ENCODE measurements at places on chromosomes 3 and 15.

DNA sequence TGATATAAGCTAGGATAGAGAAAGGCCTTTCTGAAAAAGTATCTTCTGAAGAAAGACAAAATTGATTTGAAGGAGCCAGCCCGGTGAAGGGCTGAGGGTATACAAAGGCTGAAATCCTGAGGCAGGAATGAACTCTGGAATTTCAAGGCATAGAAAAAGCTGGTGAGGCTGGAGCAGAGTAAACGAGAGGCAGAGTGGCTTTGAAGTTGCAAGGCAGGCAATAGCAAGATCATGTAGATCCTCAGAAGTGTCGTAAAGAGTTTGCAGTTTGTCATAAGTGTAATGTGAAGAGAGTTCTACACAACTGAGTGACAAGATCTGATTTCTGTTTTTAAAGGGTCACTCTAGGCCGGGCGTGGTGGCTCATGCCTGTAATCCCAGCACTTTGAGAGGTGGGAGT lies 69.0 kb downstream of the HMG20A start:
- DNase-seq = no peak

DNA sequence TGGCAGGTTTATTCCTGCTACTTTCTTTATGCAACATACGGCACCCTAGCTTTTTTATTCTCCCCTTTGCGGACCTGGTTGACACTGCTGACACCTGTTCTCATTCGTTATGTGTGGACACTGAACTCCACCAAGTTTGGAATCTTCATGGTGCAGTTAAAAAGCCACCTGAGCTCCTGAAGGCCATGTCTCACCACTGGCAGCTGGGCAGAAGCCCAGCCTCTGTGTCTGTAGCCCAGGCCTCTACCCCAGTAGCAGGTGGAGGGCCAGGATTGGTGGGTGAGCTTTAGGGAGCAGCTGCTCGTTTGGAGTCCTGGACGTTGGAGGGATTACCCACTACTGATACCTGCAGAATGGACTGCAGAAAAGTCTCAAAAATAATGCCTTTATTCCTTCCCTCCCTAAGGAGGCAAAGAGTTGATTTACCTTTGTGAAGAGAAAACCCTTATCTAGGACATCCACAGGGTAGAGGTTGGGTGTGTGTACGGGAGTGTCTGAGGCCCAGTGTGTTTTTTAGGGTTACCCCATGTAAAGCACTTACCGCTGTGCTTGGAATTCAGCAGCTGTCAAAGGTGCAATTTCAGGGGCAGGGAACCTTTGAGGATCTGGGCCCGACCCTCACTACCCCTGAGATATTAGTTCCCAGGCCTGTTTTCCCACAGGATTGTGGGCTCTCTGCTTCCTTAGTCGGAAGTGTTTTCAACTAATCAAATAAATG lies 637 bp upstream of the CCNDBP1 start:
- no peak for DNase-seq

- DNase-seq = no peak
Observed at GRCh38 chr3:41985018-41985417, 23.1 kb upstream of the ULK4 start.

- DNase-seq = no peak
Observed at GRCh38 chr3:195999896-196000295, 82.0 kb downstream of the TFRC start.

DNA sequence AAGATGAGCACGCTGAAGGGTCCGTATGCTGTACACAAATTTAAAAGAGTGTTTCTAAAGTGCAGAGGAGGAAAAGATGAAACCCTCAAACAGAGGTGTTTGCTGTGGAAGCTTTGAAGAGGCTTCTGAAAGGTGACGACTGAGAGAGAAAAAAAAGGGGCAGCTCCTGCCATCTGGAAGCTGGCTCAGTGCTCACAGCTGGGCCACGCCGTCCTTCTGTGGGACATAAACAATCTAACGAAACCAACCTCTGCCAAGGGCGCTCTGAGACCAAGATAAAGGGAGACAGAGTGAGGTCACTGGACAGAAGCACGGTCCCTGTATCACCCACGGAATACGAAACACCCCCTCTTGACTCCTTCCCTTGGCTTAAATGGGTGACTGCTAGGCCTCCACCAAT lies 96.3 kb upstream of the SLC6A6 start:
- no peak for DNase-seq

DNA sequence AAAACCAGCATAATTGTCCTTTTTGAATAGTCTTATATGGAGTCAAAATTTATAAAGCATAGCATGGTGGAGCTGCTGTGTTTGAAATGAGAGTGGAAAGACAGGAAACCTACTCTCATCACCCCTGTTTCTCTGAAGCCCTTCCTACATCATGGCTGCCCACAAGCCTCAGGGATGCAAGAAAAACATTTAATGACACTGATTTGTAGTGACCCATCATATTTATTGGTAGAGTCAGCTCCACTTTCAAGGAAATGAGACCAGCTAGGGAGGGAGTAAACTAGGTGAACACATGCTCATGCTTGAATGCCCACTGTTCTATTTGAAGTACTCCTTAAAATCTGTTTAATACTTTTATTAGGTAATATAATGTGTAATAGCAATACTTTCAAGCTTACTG lies 494.3 kb upstream of the KCNMB2 start:
- no peak for DNase-seq

GRCh38 chr3:179716811-179717210 lies 64.0 kb downstream of the USP13 start:
- DNase-seq = peak; percentile 96

GRCh38 chr15:80036071-80036470 lies 23.4 kb upstream of the ZFAND6 start:
- DNase-seq = no peak

- DNase-seq = no peak
Observed at GRCh38 chr3:32320080-32320479, 71.6 kb upstream of the CMTM7 start.

DNA sequence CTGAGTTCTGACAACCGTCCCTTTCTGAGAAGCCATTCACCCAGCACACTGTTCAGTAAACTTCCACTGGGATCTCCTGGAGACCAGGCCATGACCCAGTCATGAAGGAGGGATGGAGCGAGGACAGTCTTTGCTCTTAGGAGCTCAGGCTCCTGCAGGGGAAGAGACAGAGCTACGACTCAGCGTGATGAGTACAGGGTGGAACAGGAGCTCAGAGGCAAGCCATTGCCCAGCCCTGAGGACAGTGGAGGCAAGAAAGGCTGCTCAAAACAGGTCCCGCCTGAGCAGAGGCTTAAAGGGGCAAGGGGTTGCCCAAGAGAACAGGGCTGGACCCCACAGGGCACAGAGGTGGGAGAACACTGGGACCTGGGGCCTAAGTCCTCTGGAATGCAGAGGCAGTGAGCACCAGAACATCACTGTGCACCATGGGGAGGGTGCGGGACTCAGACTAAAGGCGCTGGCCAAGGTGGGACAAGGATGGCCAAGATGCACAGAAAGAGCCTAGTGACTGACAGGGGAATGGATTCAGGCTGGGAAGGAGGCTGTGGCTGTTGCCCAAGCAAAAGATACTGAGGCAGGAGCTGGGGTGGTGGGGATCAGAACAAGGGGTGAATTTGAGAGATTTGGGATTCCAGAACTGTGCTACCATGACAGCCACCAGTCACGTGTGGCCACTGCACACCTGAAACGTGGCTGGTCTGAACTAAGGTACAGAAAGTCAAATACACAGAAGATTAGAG lies 25.8 kb downstream of the TMEM43 start:
- DNase-seq = no peak

DNA sequence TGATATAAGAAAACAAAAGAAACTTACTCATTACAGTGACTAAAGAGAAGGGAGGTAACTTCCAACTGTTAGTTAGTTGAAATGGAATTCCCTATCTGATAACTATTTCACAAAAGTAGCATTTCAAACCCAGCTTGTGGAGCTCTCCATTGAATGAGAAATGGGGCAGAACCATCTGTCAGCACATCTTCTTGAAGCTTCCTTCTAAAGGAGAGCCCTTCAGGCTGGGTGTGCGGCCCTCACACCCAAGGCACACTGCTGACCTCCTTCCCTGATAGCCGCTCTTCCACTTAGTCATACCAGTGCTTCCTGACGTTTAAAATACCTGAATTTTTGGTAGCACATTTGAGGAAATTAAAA lies 28.1 kb upstream of the VEPH1 start:
- peak; percentile 81 for DNase-seq

DNA sequence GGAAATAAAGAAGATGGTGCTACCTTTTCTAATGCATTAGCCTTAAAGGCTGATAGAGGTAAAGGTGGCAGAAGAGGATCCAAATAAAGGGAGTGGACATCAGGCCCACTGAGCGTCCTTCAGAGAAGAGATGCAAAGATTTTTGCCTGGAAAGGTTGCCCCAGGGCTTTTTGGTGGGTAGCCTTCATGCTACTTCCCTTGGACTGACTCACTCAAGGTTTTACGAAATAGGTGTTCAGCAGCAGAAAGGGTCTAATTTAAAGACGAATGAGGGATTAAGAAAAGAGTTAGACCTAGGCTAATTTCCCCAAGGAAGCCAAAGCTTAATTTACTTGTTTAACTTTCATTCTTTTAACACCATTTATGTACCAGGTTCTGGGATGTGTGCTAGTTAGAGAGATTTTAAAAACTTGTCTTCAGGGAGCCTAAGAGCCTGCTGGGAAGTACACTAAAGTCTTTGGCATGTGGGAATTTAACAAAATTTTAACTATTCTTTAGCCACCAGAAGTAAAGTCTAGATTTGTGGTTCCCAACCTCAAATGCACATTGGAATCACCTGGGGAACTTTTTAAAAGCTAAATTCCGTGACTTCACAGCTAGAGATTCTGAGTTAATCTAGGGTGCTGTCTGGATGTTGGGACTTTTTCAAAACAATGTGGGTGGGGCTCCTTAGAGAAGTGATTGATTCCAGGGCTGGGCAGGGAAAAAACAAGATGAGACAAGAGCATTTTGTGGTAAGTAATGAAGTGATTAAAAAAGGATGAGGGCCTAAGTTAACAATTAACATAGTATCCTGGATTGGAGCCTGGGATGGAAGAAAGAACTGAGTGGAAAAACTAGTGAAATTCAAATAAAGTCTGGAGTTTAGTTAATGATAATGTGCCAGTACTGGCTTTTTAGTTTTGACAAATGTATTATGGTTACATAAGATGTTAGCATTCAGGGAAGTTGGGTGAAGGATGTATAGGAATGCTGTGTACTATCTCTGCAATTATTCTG lies 3.4 kb downstream of the IL20RB start:
- peak; percentile 34 for DNase-seq

- DNase-seq = peak; percentile 47
Observed at GRCh38 chr3:62607287-62608029, 234.1 kb upstream of the FEZF2 start.

GRCh38 chr3:50620820-50621219 lies 3.9 kb downstream of the MAPKAPK3 start:
- no peak for DNase-seq

- DNase-seq = no peak
Observed at GRCh38 chr3:59791774-59792308, 742.0 kb upstream of the CFAP20DC start.

DNA sequence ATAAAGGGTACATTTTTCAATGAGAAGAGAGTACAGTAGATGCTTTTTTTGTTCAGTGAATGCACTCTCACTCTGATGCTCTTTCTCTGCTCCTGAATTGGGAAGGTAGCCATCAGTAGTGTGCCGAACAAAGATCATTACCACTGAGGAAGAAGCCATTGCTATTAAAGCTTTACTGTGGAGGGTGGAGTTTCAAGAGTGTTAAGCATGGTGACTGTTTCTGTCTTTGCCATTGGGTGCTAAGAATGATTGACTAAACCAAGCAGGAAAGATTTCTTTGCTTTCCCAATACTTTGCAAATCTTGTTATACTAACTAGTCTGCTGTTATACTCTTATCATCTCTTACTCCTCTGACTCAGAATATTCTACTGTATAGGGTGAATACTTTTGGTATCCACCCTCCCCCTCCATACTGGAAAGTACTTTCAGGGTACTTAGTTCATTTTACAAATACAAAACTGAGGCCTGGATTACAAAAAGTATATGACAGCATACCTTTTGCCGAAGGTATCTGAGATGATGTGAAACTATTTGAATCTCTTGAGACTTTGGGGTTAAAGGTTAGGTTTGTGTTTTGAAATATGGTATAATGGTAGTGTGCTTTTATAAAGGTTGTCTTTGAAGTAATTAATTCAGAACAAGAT lies 1.7 kb downstream of the RAB11A start:
- DNase-seq = peak; percentile 87

All from amniotic epithelial cell (primary cell).